ENCODE measurements at places on chromosomes 2 and 18. TPM values are rescaled to one million over a fixed set of nuclear protein-coding genes. Genes with fewer than 3 reads are reported as not detected.

DNA sequence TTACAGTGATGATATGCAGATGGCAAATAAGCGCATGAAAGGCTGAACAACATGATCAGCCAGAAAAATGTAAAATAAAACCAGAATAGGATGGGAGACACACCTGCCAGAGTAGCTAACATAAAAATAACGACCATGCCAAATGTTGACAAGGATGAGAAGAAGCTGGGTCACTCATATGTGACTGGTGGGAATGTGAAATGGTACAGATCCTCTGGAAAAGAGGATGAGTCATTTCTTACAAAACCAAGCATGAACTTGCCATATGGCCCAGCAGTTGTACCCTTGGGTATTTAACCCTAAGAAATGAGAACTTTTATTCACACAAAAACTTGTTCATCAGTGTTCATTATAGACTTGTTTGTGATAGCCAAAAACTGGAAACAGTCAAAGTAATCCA is 143.8 kb downstream of the SH3BP4 start:
- no peak for ATAC-seq

GRCh38 chr2:193776988-193777387 is 1582.3 kb upstream of the TMEFF2 start:
- no peak for ATAC-seq

DNA sequence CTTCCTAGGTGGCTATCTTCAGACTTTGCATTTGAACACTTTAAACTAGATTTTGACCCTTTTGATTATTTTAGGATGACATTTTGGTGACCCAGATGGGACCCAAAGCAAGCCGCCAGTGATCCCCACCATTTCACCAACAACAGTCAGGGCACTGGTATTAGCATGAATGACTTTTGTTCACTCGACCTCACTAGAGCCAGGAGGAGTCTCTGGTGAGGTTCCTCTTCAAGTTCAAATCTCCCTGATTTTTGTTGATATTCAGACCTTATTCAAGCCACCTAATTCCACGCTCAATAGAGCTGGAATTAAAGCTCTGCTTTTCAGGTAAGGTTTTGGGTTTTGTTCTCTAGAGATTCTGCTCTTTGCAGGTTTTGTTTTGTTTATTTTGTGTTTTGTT is 202.3 kb downstream of the MREG start:
- no peak for ATAC-seq

DNA sequence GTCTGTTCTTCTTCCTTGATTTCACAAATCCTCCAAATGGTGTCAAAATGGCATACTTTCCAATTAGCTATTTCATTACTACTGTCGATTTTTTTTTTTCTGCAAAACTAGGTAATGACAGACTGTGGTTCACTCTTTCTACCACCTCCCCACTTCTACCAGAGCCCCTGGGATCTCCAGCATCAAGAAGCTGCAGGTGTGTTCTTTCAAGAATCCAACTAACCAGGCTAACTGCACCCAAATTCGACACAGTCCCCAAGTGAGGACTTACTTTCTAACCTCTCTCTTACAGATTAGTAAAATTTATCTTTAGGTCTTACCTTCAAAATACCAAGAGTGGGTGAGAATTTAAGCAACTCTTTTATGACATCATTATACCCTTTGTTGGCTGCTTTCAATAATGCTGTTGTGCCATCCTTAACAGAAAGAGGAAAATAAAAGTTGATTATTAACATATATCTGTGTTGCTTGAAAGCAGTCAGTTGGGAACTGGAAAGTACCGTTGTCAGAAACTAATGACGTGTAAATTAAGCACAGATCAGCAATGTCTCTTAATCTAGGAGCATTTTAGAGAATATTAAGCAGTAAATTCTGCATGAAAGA is 31.2 kb upstream of the NPC1 start:
- ATAC-seq, result no peak

GRCh38 chr2:176164611-176165369 is 7.7 kb downstream of the HOXD3 start:
- ATAC-seq, result no peak

- ATAC-seq, result no peak
Observed at GRCh38 chr2:149733936-149734685, 146.5 kb upstream of the MMADHC start.

- no peak for ATAC-seq
Observed at GRCh38 chr2:226387499-226387942, 412.1 kb downstream of the IRS1 start.

- ATAC-seq, result no peak
Observed at GRCh38 chr2:10579441-10579840, 110.3 kb downstream of the NOL10 start.

DNA sequence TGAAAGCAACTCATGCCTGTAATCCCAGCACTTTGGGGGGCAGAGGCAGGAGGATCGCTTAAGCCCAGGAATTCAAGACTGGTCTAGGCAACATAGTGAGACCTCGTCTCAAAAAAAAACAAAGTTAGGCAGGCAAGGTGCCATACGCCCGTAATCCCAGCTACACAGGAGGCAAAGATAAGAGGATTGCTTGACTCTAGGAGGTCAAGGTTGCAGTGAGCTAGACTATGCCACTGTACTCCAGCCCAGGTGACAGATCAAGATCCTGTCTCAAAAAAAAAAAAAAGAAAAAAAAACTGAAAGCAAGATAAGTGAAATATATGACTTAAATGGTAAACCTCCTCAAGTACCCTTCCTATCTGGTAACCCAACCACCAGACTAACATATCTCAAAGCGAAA is 59.8 kb downstream of the USP34 start:
- no peak for ATAC-seq

- ATAC-seq, result no peak
Observed at GRCh38 chr2:174794851-174795374, 30.6 kb upstream of the CHRNA1 start.

The KHK gene
- total RNA-seq, result 3.5 TPM

The DSC2 gene
- total RNA-seq, result 434 TPM

The CNDP1 gene
- total RNA-seq, result not detected

The SLC16A14 gene
- 3.8 TPM for total RNA-seq

Measured in esophagus mucosa (tissue), 1 donor.